ENCODE measurements at places on chromosomes 2 and 18. TPM values are rescaled to one million over a fixed set of nuclear protein-coding genes. Genes with fewer than 3 reads are reported as not detected.

Gene HAAO
- not detected for total RNA-seq

Gene NAPG
- total RNA-seq, result 34.0 TPM

Gene MYOM1
- total RNA-seq, result 120 TPM

Gene UBR3
- total RNA-seq, result 59.6 TPM

Gene C2orf78
- total RNA-seq, result not detected

Gene ST3GAL5
- total RNA-seq, result 46.9 TPM

Gene TMEFF2
- total RNA-seq, result 6.5 TPM

Gene HOXD13
- total RNA-seq, result not detected

Gene AFTPH
- 13.2 TPM for total RNA-seq

Gene RFTN2
- total RNA-seq, result 6.2 TPM

Gene GPR148
- not detected for total RNA-seq

Gene PASK
- total RNA-seq, result 1.9 TPM

Gene RIT2
- total RNA-seq, result not detected

Gene CREG2
- 6.9 TPM for total RNA-seq

Gene SPATA3
- total RNA-seq, result not detected

Gene UCN
- 2.4 TPM for total RNA-seq

Gene MOGAT1
- total RNA-seq, result not detected

Gene ASPRV1
- 0.80 TPM for total RNA-seq

Gene CELF4
- total RNA-seq, result not detected

Gene IGFBP5
- total RNA-seq, result 15.8 TPM

Gene TEKT4
- total RNA-seq, result not detected

Gene SPOPL
- total RNA-seq, result 11.8 TPM

Gene FHOD3
- 57.5 TPM for total RNA-seq

Gene LINC00305
- not detected for total RNA-seq

Gene DLX2
- 0.47 TPM for total RNA-seq

Gene RAD51AP2
- total RNA-seq, result 0.37 TPM

Gene CDK15
- total RNA-seq, result 6.7 TPM

Gene IL18R1
- total RNA-seq, result not detected

Gene ANKRD62
- not detected for total RNA-seq

Gene DYSF
- 114 TPM for total RNA-seq

Gene NBAS
- 49.3 TPM for total RNA-seq

Gene SAG
- not detected for total RNA-seq

Gene SERPINB12
- 0.68 TPM for total RNA-seq

Gene XDH
- 0.32 TPM for total RNA-seq

Gene SLC5A7
- total RNA-seq, result not detected

Gene APCDD1
- 0.91 TPM for total RNA-seq

Gene ADD2
- not detected for total RNA-seq

Gene SLC38A11
- 0.19 TPM for total RNA-seq

Gene REG3A
- total RNA-seq, result not detected

Gene TRABD2A
- 0.73 TPM for total RNA-seq

Gene IL1RL2
- not detected for total RNA-seq

Gene PID1
- total RNA-seq, result 8.5 TPM

Gene COLEC12
- 2.7 TPM for total RNA-seq

Gene TWIST2
- 5.0 TPM for total RNA-seq

Gene MROH2A
- not detected for total RNA-seq

Gene MAL
- total RNA-seq, result 2.2 TPM

Gene CHRNA1
- 1,867 TPM for total RNA-seq

Gene ZEB2
- total RNA-seq, result 164 TPM

Gene FEV
- total RNA-seq, result not detected

Gene LDLRAD4
- 1.7 TPM for total RNA-seq

Gene CXCR1
- not detected for total RNA-seq

Gene NOSTRIN
- total RNA-seq, result not detected

Gene FAM110C
- total RNA-seq, result not detected

Gene CRIM1
- total RNA-seq, result 38.8 TPM

Gene MAP2
- total RNA-seq, result 1.3 TPM

Gene SRD5A2
- total RNA-seq, result 0.19 TPM

Gene NAB1
- 35.2 TPM for total RNA-seq

Gene CIB4
- total RNA-seq, result not detected

Gene CYP27C1
- total RNA-seq, result 0.45 TPM
